ENCODE measurements at places on chromosomes 6 and 20.

GRCh38 chr20:56630086-56630493, 984 bp downstream of the TFAP2C start:
- DNase-seq = no peak

- no peak for DNase-seq
Measured at GRCh38 chr6:32188381-32189068, 1.5 kb downstream of the PBX2 start.

DNA sequence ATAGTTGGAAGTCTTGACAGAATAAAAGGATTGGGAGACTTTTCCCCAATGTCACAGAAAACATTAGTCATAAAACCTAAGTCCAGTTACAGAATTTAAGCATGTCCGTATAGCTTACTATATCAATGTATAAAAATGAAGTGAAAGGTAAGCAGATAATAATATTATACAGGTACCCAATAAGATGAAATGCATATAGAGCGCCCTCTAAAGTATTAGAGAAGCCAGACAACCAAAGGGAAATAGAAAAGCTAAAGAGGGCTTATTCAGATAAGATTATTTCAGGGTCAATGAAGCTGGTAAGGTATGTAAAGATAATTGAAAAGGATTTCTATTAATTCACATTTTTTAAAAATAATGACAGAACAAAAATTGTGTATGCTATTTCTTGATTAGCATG, 947.7 kb upstream of the MAP3K7 start:
- no peak for DNase-seq

DNA sequence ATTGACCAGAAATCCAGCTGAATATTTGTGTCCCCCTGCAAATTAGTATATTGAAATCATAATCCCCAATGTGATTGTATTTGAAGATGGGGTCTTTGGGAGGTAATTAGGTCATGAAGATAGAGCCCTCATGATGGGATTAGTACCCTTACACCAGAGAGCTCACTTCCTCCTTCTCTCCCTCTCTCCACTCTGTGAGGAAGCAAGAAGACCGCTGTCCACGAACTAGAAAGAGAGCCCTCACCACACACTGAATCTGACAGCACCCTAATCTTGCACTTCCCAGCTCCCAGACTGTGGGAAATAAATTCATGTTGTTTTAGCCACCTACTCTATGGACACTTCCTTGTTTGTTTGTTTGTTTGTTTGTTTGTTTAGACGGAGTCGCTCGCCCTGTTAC, 11.9 kb upstream of the PLAGL1 start:
- no peak for DNase-seq

DNA sequence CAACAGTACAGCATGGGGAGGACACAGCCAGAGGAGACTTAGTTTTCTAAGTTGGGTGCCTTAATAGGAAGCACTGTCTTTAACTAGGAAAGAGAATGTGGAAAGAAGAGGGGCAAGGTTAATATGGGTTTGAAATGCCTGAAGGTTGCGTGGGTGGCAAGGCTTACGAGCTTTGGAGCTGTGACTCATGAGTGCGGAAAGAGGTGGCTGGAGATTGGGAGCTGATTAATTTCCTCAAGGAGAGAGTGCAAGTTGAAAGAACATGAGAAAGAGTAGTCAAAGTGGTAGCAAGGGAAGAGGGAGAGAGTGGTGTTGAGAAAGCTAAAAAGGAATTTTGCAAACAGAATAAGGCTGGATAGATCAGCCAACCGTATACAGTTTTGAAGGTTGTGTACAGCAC, 315.1 kb upstream of the PRND start:
- no peak for DNase-seq

DNA sequence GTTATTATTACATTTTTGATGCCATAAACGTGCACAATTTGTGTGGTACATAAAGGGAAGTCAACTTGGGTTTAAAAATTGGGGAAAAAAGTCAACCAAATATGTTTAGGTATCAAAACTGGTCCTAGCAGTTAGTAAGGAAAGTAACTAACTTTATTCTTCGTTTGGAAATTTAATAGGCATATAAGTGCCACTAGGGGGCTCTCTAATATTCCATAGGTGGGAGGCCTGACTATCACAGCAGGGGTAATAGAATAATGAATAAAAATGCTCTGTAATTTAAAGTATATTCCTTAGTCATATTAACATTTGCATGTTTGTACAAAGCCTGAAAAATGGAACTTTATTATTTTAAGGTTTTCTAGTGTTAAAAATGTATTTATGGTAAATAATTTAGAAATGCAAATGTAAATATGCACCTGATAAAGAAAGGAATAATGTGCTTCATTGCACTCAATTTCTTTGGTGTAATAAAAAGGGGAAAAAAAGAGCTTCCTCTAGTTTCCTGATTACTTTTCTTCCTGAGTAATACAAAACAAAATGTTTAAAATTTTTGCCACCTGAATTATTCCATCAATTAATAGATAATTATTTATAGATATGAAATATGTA, 125.7 kb upstream of the HDAC2 start:
- DNase-seq = no peak

DNA sequence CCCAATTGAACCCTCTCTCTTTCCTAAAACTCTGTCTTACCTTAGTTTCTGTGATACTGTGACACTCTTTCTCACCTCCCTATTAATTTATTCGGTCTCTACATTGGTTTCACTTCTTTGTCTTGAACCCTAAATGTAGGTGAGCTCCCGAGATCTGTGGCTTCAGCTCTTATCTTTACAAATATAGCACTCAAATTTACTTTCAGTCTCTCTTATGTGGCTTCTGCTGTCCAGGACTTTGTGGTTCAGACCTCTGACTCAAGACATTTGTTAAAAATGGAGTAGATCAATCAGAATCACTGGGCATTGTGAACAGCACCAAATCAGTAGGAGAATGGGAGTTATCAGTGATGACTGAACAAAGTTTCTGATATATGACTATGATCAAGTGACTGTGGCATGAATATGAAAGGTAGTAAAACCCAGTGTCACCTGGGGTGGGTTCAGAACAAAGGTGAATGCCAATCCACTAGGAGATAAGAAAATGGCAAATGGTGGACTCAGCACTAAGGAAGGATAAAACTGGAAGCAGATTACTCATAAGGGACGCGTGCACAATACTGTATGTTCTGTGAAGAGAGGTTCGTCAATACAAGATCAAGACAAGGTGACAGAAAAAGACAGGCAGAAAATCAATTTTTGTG, 27.2 kb downstream of the IL17F start:
- no peak for DNase-seq

DNA sequence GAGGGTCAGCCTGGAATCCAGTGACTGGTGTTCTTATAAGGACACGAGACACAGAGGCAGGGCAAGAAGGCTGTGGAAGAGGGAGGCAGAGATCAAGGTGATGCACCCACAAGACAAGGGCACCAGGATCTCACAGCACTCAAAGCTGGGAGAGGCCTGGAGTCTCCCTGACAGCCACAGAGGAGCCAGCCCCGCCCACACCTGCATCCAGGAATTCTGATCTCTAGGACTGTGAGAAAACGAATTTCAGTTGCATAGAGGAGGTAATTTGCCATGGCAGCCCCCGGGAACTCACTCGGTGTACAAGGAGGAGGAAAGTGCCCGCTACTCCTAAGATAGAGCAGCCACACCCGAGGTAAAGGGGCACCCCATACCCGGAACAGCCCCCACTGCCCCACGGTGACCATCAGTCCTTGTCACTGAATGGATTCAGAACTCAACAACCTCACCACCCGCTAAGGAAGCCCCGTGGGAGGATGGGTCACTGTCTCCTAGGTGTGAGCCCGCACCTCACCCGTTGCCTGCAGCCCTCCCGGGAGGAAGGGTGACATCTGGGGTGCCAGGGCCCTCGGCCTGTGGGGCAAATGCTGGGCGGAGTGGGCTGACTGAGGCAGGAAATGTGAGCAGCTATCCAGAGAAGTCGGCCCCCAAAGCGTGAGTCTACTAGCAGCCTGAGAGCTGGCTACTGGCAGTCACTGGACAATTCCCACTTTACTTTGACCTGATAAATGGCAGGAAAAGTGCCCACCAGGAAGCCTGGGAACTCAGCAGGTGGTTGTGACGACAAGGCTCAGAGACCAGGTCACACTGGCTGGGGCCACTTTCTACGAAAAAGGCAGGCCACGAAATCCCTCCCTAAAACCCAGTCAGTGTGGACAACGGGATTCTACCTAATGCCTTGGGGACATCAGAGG, 22.4 kb downstream of the DLL1 start:
- no peak for DNase-seq

GRCh38 chr6:109174916-109175315, 79.6 kb downstream of the CEP57L1 start:
- no peak for DNase-seq

DNA sequence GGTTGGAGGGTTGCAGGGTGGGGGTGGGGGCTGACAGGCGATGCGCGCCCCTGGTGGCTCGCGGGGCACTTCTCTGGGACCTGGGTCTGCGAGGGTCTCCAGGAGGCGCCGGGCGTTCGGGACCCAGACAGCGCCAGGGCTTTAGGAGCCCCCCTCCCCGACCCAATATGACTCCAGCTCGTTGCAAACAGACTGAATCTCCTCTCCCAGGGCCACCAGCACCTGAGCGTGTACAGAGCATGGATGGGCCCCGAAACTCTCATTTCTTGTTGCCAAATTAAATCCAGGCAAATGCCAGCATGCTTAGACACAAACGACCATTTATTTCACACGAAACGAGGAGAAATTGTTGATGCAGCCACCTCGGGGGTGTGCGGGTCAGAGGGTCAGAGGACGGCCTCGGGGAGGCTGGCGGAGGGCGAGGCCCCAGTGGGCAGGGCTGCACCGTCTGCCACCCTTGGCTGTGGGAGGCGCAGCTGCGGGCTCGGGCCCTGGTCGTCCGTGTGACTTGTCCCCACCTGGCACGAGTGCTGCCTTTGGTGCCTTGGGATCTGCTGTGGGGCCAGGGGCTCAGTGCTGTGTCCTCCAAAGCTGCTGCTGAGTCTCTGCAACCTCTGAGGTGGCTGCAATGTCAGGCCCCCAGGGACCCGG, 20.9 kb upstream of the GATA5 start:
- no peak for DNase-seq

GRCh38 chr20:63522981-63523611, 2.5 kb downstream of the PPDPF start:
- no peak for DNase-seq

GRCh38 chr20:38060536-38060935, 27.0 kb downstream of the RPRD1B start:
- DNase-seq = no peak

DNA sequence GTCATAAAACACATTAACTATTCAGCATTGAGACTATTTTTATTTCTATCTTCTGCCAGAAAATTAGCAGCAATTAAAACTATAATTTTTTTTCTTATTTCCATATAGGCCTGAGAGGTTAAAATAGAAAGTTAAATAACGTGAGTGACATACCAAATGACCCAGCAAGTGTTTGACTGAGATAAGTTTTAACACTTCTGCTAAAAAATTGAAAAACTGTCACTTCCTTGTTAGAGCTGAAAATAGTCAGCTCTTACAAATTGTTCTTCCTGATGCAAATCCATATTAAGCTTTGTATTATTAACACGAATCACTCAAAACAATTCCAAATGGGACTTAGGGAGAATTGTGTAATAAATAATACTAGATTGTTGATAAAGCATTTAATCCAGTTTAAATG, 26.5 kb upstream of the STX11 start:
- DNase-seq = no peak

- DNase-seq = no peak
Measured at GRCh38 chr6:26224940-26225847, 138.0 kb downstream of the HFE start.

- no peak for DNase-seq
Measured at GRCh38 chr6:105545228-105545920, 142.5 kb upstream of the PREP start.

- DNase-seq = no peak
Measured at GRCh38 chr6:30700340-30700739, 9.6 kb upstream of the NRM start.

DNA sequence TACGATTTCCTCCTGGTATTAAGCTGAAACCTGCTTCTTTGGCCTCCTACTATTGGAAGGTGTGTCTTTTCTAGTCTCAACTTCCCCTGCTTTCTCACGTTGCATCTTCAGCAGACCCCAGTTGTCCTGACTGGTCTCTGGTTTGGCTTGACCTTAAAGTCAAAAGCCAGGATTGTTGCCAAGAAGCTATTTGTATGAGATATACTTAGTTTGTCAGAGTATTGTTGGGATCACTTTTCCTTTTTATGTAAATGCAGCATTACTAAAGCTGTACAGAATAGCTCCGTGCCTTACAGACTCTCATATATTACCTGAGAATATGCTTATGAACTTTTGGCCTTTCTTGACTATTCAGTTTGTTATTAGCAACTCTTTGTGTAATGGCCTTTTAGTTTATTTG, 61.1 kb downstream of the TSPYL4 start:
- no peak for DNase-seq

- no peak for DNase-seq
Measured at GRCh38 chr6:33384581-33385020, 7.0 kb upstream of the KIFC1 start.

GRCh38 chr6:26206868-26207801, 119.9 kb downstream of the HFE start:
- no peak for DNase-seq

DNA sequence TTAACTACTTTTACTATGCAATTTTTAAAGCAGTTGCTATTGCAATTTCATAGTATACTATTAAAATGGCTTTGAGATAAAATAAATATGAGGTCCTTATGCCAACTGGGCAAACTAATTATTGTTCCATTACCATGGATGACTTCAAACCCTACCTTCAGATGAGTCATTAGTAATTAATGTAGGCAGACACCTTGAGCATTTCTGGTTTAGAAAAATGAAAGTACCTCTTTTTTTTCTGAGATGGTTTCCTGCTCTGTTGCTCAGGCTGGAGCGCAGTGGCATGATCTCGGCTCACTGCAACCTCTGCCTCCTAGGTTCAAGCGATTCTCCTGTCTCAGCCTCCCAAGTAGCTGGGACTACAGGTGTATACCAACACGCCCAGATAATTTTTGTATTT, 11.9 kb downstream of the ASF1A start:
- DNase-seq = no peak

DNA sequence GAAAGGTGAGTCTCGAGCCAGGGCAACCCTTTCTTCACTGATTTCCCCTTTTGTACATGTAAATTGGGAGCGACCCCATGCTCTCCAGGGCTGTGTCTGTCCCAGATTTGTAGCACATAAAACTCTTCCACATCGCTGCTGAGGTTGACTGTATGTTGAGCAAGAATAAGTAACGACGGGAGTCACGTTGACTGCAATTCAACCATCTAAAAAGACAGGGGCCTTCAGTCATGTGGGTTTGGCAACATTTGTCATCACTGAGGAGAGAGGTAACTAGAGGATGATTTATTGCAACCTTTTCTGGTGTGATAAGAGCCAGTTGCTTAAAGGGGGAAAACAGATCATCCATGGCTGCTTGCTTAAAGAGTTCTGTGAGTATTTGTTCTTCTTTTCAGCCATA, 159.4 kb upstream of the SULF2 start:
- no peak for DNase-seq

GRCh38 chr20:23568320-23568970, at the start of gene CST9L:
CST9L (minus strand) TSS chr20:23568484; CDS start chr20:23568450, 34 bp downstream.
- no peak for DNase-seq

- DNase-seq = no peak
Measured at GRCh38 chr20:16224836-16225235, 348.4 kb downstream of the KIF16B start.

- DNase-seq = peak; percentile 71
Measured at GRCh38 chr6:36759148-36759759, 61.6 kb downstream of the RAB44 start.

GRCh38 chr6:21872749-21873148, 279.2 kb downstream of the SOX4 start:
- DNase-seq = no peak

All from activated CD4-positive, alpha-beta T cell treated with anti-CD3 and anti-CD28 coated beads, Interleukin-2, amount 50 U/mL, for 24 hours (primary cell).